ENCODE measurements at places on chromosomes 4 and X. TPM values are rescaled to one million over a fixed set of nuclear protein-coding genes. Genes with fewer than 3 reads are reported as not detected.
A peak's percentile ranks its signal among the peaks of the same experiment; 100 is the strongest.

GRCh38 chrX:136064661-136065043 is 79.4 kb downstream of the SLC9A6 start:
- no peak for DNase-seq

- no peak for DNase-seq
These were observed 47.3 kb downstream of the RGS12 start for GRCh38 chr4:3340038-3340699.

DNA sequence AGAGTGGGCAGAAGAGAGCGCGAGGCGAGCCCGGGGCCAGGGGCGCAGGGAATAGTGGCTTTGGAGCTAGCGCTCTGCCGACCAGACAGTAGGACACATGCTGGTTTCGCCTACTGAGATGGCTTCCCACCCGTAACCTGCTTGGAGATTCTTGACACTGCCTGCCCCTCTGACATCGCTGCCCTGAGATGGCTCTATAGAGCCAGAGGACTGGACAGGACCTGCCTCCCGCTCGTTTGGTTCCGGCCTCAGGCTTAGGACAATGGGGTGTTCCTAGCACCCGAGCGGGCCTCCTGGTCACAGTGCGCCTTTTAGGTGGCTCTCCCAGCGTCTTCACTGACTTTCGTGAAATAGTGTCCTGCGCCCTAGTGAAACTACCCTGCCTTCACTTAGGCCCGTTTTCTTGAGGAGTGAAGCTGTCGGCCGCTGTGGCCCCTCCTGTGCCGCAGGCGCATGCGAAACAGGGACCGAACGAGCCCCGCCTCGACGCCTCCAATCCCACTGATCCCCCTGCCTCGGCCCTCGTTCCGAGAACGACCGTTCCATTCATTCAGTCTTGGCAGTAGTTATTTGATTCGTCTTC is 608 bp downstream of the TAF1 start:
- peak; percentile 36 for DNase-seq

DNA sequence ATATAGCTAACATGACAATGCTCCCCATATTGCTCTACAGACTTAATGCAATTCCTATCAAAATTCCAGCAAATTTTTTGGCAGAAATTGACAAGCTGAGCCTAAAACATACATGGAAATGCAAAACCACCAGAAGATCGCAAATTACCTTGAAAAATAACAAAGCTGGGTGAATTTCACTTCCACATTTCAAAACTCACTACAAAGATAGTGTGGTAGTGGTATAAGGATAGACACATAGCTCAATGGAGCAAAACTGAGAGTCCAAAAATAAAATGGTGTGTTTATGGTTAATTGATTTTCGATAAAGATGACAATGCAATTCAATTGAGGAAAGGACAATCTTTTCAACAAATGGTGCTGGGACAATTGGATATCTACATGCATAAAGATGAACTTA is 65.8 kb downstream of the SLC9A7 start:
- no peak for DNase-seq

DNA sequence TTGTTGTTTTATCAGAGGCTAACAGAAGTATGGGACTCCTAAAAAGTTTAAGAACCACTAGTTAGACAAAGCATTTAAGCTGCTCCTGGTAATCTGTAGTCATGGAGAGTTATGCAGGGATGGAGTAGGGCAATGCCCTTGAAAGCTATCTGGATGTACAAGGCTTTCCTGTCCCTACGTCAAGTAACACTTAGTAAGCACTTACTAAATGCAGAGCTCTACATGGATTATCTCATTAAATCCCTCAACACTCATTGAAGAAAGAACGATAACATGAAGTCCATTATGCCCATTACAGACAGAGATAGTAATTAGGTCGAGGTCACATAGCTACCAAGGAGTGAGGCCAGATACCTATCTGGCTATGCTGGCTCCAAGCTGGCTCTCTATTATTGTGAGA is 33.2 kb downstream of the PPEF2 start:
- no peak for DNase-seq

TACR3 gene
- polyA plus RNA-seq = 9.6 TPM
